DMS53 (cell line): ENCODE measurements at places on chromosomes 5 and 9.

- DNase-seq = no peak
Observed at GRCh38 chr5:6581090-6581489, 51.8 kb downstream of the NSUN2 start.

- no peak for DNase-seq
Observed at GRCh38 chr5:140217299-140218026, 42.5 kb downstream of the CYSTM1 start.

DNA sequence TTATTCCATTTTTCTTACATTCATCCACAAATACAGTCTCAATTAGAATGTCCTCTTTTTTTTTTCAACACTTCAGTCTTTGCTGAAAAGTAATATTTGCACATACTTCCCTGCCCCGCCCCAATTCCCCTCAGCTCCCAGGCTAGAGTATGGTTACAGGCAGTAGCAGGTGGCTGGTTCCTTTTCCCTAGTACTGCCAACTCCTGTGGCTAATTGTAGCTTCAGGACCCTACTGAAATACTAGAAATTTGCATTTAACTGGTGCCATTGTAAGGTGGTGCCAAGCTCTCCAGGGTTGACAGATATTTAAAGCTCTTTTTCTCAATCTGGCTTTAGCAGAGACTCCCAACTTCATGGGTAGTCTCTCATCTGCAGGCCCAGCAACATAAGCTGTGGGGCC lies 80.3 kb downstream of the FAM81B start:
- peak; percentile 70 for DNase-seq

DNA sequence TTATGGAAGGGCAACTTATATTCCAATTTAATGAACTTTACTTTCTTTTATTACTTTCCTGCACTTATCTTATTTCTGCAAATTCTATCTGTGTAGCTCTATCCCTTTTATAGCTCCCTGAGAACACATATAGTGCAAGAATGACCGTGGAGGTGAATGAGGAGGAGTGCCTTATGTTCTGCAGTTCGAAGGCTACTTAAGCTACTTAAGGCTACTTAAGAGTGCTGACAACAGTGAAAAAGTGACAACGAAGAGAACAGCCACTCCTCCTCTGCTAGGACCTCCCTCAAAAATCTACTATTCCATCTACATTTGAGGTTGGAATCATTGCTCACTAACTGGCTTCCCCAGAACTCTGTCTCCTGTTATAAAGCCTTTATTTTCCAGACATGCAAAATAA lies 1365.7 kb upstream of the C9orf72 start:
- peak; percentile 25 for DNase-seq

GRCh38 chr9:36781533-36781932 lies 208.8 kb downstream of the MELK start:
- DNase-seq = peak; percentile 77

DNA sequence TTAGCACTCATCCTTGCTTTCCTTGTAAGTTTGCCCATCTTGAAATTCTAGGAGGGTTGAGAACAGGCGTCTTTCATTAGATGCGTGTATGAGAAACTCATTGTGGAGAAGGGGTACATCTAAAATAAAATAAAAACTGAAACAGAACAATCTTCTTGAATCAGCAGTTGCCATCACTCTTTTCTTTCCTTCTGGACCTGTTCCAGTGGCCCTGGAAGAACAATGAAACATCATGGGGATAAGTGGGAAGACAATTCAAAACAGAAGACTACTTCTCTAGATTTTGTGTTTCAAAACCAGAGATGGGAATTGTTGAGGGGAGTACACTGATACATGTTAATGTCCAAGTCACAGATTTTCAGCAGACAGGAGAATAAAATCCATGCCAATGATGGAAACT lies 59.9 kb downstream of the SLC1A3 start:
- DNase-seq = no peak

DNA sequence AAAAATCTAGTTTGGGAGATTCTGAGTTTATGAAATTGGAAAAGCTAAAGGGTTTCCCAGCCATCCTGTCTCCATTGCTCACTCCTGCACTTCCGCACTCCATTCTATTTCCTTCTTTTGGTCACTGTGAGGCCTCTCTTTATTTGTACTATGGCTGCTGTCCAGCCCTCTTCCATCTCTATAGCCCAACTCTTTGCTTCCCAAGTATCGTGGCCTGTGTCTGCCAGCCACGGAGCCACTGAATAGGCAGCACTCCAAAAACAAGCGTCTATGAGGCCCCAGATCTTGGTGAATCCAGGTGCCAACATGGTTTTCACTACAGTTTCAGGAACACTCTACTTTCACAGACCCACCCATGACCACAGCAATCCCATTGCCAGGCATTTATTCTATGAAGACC lies 37.2 kb downstream of the GRAMD2B start:
- no peak for DNase-seq

- no peak for DNase-seq
Observed at GRCh38 chr5:33008751-33009418, 297.8 kb downstream of the NPR3 start.

DNA sequence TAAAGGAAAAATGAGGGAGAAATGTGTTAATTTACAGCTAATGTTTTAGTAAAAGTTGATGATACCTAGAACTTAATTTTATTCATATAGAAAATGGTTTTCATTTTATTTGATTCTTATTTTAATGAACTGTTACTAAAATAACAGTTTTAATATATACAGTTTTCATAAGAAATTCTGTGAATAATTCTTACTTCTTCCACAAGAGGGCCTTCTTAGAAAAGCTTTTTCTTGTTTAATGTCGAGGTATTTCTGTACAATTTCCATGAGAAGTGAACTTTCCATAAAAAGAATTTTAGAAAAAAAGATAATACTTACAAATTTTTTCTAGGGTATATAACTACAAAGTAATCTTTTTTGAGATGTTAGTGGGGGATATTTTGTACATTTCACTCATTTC lies 73.9 kb downstream of the KLF9 start:
- DNase-seq = peak; percentile 42

- DNase-seq = peak; percentile 44
Observed at GRCh38 chr5:73284220-73284795, 111.3 kb downstream of the TMEM174 start.

DNA sequence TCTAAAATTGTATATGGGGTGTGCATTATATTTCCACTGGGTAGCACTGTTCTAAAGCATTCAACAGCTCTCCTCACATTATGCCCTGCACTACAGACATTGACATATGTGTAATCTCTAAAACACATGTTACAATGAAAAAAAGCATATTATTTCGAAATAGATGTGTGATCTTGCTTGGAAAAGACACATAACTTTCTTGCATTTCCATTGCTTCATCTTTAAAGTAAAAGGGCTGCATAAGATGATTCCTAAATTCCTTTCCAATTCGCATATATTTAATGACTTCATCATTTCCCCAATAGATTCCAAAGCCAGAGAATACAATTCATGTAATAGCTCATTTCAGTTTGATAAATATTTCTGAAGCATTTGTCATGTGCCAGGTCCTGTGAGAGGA lies 566.9 kb downstream of the PDE4D start:
- no peak for DNase-seq

GRCh38 chr5:109989994-109990722 lies 300.4 kb downstream of the MAN2A1 start:
- peak; percentile 66 for DNase-seq

GRCh38 chr5:96054311-96055030 lies 92.8 kb upstream of the ELL2 start:
- no peak for DNase-seq

GRCh38 chr9:137689745-137690529 lies 71.1 kb downstream of the EHMT1 start:
- peak; percentile 19 for DNase-seq

- DNase-seq = no peak
Observed at GRCh38 chr9:82034956-82035731, 46.6 kb downstream of the SPATA31D1 start.

DNA sequence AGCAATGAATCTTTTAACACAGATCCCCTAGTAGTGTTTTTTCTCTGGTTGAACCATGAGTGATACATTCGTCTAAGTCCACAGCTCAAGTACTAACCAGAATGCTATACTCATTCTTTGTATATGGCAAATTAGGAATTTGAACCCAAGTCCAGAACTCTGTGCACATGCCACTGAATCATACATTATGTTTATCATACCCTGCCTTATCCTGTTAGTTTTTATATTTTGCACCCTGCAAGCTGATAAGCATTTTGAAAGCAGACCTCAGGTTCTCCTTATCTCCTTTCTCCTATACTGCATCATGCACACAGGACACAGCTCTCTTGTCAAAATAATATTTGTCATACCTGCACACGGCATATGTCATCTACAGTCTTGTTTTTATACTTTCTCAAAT lies 54.6 kb upstream of the ELL2 start:
- no peak for DNase-seq

DNA sequence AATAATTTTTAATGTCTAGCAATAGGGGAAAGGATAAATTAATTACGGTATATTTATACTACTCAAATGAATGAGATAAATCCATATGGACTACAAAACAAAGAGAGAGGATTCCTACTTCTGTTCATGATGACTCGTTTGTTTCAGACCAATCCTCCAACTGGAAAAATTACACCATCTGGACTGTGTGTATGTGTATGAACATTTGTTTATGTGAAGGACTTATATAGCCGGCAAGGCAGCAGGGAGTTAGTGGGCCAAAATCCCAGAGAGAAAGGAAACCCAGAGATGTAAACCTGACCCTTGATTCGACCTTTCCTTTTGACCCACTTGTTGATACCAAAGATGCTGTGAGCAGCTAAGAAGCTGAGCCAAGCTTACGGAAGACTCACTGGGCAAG lies 20.1 kb downstream of the PDE6A start:
- DNase-seq = no peak

DNA sequence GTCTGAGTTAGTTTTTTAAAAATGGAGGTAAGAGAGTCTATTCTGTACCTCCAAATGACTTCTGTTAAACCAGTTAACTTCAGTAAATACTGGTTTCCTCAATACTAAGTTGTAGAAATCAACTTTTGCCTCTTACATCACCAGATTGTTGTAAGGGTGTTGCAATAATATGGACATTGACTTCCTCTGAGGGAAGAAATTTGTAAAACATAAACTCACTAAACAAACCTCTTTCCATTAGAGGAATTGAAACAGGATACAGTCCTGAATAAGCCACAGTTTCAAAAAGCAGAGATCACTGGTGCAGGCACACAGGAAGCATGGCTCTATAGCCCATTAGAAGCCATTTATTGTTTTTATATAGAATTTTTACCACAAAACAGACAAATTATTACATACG lies 32.7 kb upstream of the SLCO6A1 start:
- DNase-seq = no peak

- DNase-seq = no peak
Observed at GRCh38 chr5:79229357-79230174, 6.4 kb upstream of the JMY start.

DNA sequence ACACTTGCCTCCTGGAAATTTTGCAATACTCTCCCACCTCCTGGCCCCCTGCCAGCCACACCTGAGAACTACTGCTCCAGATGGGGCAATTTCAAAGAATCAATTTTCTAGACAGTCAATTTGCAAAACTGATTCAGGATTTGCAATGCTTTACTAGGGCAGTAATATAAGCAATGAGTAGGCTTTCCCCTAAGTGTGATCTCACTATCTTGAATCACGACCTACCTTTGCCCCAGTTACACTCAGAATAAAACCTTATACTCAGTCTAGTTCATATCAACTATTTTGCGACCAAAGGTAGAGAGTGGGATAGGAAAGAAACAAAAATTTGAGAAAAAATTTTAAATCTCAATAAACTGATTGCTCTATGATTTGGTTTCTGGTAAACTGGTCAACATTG lies 54.4 kb downstream of the DROSHA start:
- DNase-seq = no peak

- DNase-seq = no peak
Observed at GRCh38 chr9:88742483-88742882, 207.5 kb downstream of the NXNL2 start.

- DNase-seq = no peak
Observed at GRCh38 chr5:176400382-176401156, 12.0 kb downstream of the HIGD2A start.

DNA sequence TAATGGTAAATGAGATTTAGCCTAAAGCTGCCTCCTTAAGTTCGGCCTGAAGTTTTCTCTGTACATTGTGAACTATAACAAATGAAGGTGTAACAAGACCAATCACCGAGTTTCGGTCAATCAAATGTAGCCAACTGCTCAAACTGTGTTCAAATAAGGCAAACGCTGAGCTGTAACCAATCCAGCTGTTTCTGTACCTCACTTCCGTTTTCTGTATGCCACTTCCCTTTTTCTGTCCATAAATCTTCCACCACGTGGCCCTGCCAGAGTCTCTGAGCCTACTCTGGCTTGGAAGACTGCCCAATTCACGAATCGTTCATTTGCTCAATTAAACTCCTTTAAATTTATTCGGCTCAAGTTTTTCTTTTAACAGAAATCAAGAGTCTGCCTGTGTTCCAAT lies 193.5 kb upstream of the KLF9 start:
- DNase-seq = no peak

GRCh38 chr5:68872088-68872839 lies 221.6 kb upstream of the SLC30A5 start:
- DNase-seq = peak; percentile 8

- peak; percentile 36 for DNase-seq
Observed at GRCh38 chr5:102421647-102422046, 77.2 kb downstream of the SLCO6A1 start.

DNA sequence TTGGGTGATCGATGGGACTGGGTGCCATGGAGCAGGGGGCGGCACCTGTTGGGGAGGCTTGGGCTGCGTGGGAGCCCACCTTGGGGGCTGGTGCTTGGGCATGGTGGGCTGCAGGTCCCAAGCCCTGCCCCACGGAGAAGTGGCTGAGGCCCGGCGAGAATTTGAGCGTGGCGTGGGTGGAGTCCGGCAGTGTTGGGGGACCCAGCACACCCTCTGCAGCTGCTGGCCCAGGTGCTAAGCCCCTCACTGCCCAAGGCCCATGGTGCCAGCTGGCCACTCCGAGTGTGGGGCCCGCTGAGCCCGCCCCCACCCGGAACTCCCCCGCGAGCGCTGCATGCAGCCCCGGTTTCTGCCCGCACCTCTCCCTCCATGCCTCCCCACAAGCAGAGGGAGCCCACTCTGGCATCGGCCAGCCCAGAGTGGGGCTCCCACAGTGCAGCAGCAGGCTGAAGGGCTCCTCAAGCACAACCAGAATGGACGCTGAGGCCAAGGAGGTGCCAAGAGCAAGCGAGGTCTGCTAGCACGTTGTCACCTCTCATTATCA lies 1178.6 kb upstream of the CDH10 start:
- DNase-seq = no peak

- DNase-seq = no peak
Observed at GRCh38 chr9:22105005-22105722, 96.1 kb upstream of the CDKN2B start.

- peak; percentile 57 for DNase-seq
Observed at GRCh38 chr5:177470759-177471536, 2.5 kb downstream of the DBN1 start.

GRCh38 chr9:113617550-113617949 lies 154.0 kb downstream of the RGS3 start:
- no peak for DNase-seq

DNA sequence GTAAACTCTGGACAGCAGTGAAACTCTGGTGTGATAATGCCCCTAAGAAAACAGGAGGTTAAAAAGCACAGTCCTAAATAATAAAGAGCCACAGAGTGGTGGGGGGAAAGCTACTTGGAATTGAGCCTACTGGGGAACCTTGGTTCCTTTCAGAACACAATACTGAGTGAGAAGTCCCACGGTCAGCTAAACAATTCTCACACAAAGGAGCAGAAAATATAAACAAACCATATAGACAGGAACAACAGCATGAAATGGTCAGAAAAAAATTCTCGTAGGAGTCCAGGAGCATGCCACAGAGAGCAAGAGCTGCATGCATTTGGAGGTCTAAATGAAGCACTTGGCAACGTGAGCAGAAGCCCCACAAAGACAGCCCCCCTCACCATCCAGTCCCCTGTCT lies 56.0 kb downstream of the TEK start:
- no peak for DNase-seq

GRCh38 chr9:115099901-115100300 lies 18.1 kb downstream of the TNC start:
- no peak for DNase-seq
